ENCODE measurements at places on chromosomes 3 and 15. TPM values are rescaled to one million over a fixed set of nuclear protein-coding genes. Genes with fewer than 3 reads are reported as not detected.
A peak's percentile ranks its signal among the peaks of the same experiment; 100 is the strongest.

BNC1 gene
- 0.83 TPM for total RNA-seq

FAM162A gene
- total RNA-seq: 41.0 TPM

- no peak for DNase-seq
Measured at GRCh38 chr3:134028486-134029255, 1.1 kb downstream of the SLCO2A1 start.

DNA sequence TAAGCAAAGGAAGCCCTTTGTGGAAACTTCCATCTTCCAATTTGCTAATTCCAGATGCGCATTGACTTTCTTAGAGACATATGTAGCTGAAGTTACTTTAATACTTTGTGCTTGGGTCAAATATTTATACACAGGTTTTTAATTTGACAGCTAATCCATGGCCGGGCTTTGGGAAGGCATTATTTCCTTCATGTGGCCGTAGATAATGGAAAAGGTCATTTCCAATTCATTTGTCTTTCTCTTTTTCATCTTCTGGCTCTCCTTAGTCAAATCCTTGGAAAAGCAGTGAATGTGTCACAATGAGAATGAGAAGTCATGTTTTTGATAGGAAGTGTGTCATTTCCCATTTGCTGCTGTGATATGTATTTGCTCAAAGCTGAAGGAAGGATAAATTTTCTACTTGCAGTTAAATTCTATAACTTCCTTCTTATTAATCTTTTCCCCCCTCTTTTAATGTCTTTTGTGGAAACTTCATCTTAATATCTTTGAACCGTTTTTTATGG, 323.3 kb downstream of the CLSTN2 start:
- DNase-seq: no peak

GRCh38 chr15:60009124-60009960, 5.2 kb downstream of the FOXB1 start:
- DNase-seq: no peak

GRCh38 chr3:64016941-64017620, 6.2 kb downstream of the PSMD6 start:
- no peak for DNase-seq

DNA sequence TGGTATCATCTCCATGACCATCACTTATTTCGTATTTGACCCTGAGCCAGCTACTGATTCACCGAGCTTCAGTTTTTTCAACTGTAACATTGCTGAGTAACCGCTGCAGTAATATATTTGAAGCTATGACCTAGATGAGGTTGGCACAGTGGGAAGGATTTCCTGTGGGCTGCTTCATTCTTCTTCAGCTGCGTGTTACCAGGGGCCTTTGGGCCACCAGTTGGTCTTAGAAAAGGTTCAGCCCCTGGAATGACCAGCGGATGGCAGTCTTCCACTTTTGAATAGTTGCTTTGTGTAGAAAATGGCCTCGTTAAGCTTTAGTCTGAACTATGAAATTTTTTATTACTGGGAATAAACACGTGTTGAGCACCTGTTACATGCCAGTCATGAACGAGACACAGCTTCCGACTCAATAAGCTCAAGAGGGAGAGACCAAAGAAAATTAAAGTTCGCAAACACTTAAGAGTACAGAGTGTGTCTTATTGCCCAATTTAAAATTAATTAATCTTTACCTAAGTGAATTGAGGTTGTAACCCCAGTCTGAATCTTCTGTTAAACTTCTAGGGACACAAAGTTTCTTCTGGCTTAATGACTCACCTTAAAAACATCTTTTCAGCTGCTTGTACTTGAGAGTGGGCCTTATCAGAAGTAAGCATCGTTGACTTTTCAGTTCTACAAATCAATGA, 57.6 kb upstream of the NR2E3 start:
- DNase-seq: peak; percentile 57

- no peak for DNase-seq
Measured at GRCh38 chr3:153658136-153658535, 463.1 kb upstream of the ARHGEF26 start.

DNA sequence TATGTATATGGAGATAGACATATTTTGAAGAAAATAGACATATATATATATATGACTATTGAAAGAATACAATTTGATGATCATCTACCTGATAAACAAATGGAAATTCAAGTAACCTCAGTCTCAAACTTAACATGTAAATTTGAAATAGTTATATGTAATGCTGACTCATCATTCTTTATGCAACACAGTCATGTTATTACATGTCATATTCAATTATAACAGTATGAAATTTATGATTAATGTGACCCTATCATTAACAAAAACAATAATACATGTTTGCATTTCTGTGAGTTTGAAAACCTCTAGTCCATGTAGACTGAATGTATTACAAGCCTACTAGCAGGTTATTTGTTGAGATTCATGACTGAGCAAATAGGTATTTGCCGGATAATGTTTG, 204.1 kb downstream of the CADM2 start:
- no peak for DNase-seq

GRCh38 chr3:159634483-159634882, 354.2 kb upstream of the IL12A start:
- DNase-seq: no peak

- peak; percentile 6 for DNase-seq
Measured at GRCh38 chr3:66053550-66054094, 14.9 kb upstream of the MAGI1 start.
